Activated CD4-positive, CD25-positive, alpha-beta regulatory T cell (primary cell): ENCODE measurements at places on chromosomes 3 and 15.

- no peak for DNase-seq
Observed at GRCh38 chr15:67138891-67139855, 73.8 kb downstream of the SMAD3 start.

- DNase-seq = no peak
Observed at GRCh38 chr3:143261848-143262247, 142.3 kb downstream of the CHST2 start.

- no peak for DNase-seq
Observed at GRCh38 chr3:182969277-182969676, 11.1 kb downstream of the DCUN1D1 start.

DNA sequence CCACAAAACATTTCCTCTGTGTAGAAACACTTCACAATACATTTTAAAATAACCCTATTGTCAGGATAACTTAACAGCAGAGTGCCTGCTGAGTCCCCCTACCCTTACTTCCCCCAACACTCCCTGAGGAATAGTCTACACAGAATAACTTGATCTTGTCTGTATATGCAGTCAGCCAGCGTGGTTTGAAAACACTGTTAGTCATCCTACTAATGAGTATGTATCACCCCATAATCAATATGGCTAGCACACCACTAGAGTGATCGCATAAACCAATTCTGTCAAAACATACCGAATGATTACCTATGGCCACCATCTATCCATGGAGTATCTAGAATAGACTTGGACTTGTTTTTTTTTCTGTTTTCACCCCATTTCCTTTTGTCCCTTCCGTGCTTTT lies 152.7 kb upstream of the NECTIN3 start:
- no peak for DNase-seq

DNA sequence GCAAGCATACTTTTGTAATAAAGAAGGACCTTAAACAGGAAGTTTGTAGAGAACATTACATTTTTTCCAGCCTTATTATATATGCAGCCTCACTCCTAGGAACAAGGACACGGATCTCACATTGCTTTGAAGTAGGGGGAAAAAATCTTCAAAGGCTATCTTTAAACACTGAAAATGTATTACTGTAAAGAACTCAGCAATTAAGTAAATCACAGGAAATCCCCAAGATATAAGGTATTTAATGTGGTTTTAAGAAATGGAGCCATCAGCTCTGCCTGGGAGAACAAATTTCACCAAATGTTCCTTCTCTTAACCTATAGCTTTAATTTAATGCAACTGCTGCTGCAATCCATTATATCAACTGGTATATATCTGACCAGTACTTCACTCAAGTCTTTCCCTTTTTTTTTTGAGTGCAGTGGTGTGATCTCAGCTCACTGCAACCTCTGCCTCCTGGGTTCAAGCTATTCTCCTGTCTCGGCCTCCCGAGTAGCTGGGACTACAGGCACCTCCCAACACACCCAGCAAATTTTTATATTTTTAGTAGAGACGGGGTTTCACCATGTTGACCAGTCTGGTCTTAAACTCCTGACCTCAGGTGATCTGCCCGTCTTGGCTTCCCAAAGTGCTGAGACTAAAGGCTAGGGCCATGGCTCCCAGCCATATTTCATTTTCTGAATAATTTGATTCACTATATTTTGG lies 2.8 kb downstream of the BTLA start:
- no peak for DNase-seq
